ENCODE measurements at places on chromosomes 2 and 18. TPM values are rescaled to one million over a fixed set of nuclear protein-coding genes. Genes with fewer than 3 reads are reported as not detected.

The NOP58 gene
- 95.9 TPM for total RNA-seq

GRCh38 chr2:235390108-235390815, 103.6 kb upstream of the AGAP1 start:
- DNase-seq, result no peak

DNA sequence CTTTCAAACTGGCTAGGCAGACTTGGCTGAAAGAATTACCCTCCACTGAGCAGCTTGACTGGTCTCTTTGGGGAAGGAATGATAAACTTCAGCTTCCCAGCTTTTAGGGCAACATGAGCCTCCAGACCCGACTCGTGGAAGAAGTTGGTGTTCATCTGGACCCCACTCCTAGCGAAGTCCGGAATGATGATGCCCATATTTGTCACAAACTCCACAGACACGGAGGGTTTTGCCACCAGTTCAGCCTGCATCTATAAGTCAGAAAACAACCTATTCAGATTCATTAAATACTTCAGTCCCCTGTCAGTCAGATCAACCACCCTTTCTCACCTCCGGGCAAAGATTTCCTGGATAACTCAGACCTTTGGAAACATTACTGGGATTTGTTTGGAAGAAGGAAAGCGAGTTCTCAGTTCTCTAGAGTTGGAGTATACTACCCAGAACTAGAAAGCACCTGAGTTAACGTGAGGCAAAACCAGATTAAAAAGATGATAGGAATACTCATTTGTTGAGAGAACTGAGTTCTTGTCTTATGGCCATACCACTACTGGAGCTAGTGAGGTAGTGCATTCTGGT, 21.0 kb downstream of the APOB start:
- no peak for DNase-seq

The ASAP2 gene
- total RNA-seq, result 5.2 TPM

- no peak for DNase-seq
Observed at GRCh38 chr2:71710367-71711132, 257.2 kb downstream of the DYSF start.

DNA sequence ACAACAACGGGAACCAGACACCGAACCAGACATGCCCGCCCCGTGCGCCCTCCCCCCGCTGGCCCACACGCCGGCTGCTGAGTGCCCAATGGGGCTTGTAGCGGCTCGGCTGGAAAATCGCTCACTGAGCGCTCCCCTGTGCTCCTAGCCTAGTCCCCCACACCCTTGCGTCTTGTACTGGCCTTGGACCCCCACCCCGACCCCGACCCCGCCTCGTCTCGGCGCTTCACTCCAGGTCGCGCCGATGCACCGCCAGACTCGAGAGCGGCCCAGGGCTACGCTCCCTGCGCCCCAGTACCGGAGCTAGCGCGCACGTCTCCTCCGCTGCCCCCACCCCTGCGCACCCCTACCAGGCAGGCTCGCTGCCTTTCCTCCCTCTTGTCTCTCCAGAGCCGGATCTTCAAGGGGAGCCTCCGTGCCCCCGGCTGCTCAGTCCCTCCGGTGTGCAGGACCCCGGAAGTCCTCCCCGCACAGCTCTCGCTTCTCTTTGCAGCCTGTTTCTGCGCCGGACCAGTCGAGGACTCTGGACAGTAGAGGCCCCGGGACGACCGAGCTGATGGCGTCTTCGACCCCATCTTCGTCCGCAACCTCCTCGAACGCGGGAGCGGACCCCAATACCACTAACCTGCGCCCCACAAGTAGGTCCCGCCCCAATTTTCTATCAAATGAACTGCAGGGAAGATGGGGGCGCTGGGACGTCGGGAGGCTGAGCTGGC, 1.5 kb downstream of the GAD1 start:
- peak; percentile 81 for DNase-seq

GRCh38 chr2:38945911-38946310, 56.2 kb downstream of the ARHGEF33 start:
- no peak for DNase-seq

DNA sequence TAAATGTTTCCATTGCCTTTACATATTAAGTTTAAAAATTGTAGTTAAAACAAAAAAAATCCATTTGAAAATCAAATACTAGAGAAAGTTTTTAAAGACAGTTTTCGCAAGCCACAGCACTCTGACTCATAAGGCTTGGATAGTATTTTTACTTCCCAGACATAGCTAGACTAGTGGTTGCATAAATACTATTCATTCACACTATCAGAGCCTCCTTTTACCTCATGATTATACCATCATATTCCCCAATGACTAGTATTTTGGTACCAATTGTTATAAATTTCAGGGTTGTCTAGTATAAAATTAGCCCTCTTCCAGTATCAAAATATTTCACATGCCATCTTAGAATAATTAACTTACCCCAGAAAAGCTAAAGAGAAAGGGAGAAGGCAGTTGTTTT, 393.5 kb downstream of the ERBB4 start:
- DNase-seq, result no peak

DNA sequence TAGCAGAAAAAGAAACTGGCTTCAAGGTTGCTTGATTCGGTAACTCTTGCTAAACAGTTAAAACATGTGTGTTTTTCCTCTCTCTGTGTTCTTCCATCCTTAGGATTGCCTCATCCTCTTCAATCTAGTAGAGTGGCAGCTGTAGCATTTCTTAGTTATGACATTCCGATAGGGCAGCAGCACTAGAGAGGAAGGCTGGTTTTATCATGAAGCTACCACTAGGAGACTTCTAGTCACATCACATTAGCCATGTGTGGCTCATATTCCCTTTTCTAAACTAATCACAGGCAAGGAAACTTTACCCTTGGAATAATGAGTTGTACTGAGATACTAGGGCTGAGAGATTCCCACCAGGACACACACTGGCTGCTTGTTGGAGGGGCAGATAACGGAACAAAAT, 187.6 kb downstream of the DOK6 start:
- peak; percentile 8 for DNase-seq
